ENCODE measurements at places on chromosomes 3 and 15.

DNA sequence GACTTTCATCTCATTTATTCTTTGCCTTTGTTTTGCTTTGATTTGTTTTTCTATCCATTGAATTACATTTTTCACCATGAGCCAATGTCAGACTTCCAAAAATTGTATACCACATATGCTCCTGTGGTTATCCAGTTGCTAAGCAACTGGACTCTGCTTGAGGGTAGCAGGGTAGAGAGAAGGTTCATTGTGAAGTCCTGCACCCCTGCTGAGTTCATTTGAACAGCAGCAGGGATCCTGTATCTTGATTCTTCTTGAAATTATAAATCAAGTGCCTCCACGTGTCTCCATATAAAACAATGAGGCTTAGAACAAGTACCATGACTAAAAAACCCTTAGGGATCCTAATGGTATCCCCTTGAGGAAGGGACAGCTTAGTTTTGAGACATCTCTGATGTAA is 449.3 kb downstream of the ROBO2 start:
- no peak for DNase-seq

GRCh38 chr15:32704395-32704981 is 13.3 kb upstream of the GREM1 start:
- no peak for DNase-seq

DNA sequence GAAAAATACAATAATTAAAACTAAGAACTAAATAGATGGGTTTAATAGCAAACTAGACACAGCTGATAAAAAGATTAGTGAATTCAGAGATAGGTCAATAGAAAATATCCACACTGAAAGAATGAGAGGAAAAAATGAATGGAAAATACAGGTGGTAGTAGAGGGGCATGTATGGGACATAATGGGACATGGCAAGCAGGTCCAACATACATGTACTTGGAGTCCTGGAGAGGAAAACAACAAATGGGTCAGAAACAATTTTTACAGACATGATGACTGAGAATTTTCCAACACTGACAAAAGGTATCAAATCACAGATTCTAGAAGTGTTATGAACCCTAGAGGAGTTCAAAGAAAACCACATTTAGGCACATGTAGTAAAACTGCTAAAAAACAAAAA is 68.4 kb downstream of the MTHFS start:
- no peak for DNase-seq

GRCh38 chr3:55282994-55283393 is 204.1 kb downstream of the WNT5A start:
- DNase-seq = no peak

GRCh38 chr3:194084284-194084683 is 51.7 kb upstream of the HES1 start:
- DNase-seq = no peak

GRCh38 chr15:27869697-27870281 is 229.3 kb downstream of the OCA2 start:
- DNase-seq = no peak

DNA sequence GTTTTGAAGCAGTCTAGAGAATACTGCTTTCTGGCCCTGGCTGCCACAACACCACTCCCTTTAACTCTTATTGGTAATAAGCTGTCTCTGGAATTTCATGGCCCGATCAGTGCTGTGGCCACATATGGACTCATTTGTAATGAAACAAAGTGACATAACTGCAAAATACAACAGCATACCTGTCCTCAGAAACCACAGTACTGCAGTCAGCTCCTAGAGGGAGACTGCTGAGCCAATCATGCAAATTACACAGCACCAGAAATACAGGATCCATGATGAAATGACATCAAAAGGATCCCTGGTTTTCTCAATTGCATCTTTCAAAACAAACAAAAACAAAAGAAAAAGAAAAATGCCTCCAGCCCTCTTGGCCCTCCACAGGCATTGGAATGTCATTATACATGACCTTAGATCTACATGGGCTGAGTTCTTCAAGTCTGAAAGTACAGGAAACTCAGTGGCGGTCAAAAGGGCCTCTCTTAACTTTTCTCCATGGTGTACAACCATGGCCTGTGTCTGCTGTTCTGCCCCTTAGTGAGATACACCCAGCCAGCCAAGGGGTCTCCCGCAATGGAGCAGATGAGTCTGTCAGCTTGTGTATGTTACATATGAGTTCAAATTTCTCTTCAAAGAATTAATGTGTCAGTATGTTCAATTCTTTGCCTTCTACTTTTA is 24.9 kb upstream of the KBTBD12 start:
- DNase-seq = no peak

DNA sequence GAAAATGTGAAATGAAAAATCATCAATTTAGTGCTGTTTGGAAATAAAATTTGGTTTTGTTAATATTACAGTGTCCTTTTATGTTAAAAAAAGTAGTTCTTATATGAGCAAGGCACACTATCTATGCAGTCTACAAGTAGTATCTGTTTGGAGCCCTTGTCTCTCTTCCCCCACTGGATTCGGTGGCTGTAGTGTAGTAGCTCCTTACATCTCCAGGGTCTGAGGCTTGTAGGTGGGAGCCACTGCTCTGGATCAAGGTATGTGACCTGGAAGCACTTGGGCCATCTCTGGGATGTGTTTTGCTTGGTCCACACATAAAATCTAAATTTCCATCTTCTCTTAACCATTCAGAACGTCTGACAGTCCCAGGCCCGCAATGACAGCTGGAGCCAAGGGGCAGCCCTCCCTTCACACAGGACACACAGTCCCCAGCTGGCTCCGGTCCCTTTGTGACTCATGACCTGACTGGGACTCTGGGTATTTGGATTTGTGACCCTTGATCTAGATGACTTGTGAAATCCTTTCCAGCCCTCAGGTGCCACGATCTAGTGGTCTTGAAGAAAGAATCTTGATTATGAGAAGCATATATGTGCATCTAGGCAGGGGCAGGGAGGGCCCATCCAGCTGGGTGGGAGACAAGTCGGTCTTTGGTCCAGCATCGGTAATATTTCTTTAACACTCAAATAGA is 80.0 kb downstream of the USP13 start:
- DNase-seq = no peak

DNA sequence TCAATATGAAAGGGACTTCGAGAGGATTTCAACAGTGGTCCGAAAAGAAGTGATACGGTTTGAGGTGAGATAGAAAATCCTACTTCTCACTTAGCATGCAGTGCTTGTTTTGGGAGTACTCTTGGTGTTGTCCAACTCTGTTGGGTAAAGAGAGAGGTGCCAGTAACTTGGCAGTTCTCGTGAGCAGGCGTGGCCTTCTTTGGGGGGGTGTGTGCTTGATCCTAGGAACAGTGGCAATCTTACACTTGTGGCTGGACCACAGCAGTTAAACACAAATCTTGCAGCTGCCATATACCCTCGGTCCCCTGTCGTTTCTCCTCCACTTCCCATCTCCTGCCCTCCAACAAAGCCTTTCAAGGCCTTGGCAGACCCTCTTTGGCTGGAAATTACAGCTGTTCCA is 15.2 kb upstream of the SNX22 start:
- DNase-seq = no peak

- no peak for DNase-seq
Measured at GRCh38 chr3:120095979-120096426, 1.8 kb upstream of the GSK3B start.

GRCh38 chr15:98954411-98954810 is 53.2 kb downstream of the PGPEP1L start:
- DNase-seq = no peak

DNA sequence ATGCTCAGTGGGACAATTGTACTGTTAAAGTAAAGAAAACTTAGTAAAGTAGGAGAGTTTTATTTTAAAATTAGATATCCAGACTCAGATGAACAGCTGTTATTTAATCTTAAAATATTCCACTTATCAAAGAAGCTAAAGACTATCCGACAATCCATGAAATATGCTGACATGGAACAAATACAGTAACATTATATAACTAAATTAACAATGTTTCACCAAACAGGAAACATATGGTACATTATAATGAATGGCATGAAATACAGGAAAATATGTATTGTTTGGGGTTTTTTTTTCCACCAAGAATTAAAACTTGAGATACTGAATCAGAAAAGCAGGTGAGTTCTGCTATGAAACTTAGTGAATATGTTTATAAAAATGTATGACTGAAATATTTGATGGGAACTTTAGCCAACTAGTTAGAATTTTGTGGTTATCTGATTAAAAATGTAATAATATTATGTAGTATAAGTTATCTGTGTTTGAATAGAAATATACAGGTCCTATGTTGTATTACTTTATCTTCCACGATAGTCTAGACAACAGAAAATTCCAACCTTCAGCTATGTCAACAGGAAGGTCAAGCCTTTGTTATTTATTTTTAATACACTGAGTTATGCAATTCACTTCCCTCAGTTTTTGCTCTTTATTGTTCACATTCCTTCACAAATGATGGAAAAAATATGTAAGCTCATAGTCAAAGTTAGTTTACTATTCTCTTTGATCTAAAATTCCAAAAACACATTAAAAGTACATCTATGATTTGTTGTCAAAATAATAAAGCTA is 72.7 kb downstream of the UACA start:
- no peak for DNase-seq

DNA sequence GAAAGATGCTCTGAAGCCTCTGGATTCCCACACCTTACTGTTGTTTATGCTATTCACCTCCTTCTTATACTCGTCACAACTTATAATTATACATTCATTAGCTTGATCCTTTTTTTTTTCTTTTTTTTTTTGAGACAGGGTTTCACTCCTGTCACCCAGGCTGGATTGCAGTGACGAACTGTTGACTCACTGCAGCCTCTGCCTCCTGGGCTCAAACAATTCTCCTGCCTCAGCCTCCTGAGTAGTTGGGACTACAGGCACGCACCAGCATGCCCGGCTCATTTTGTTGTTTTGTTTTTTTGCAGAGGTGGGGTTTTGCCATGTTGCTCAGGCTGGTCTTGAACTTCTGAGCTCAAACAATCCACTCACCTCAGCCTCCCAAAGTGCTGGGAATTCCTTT is 143.6 kb downstream of the PLCL2 start:
- DNase-seq = no peak

DNA sequence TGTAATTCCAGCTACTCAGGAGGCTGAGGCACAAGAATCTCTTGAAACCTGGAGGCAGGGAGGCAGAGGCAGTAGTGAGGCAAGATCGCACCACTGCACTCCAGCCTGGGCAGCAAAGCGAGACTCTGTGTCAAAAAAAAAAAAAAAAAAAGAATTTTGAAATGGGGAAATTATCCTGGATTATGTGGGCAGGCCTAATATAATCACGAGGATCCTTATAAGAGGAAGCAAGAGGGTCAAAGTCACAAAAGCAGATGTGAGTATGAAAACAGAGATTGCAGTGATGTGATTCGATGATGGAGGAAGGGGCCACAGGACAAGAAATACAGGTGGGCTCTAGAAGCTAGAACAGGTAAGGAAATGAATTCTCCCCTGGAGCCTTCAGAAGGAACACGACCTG is 159.6 kb downstream of the LEKR1 start:
- DNase-seq = no peak

DNA sequence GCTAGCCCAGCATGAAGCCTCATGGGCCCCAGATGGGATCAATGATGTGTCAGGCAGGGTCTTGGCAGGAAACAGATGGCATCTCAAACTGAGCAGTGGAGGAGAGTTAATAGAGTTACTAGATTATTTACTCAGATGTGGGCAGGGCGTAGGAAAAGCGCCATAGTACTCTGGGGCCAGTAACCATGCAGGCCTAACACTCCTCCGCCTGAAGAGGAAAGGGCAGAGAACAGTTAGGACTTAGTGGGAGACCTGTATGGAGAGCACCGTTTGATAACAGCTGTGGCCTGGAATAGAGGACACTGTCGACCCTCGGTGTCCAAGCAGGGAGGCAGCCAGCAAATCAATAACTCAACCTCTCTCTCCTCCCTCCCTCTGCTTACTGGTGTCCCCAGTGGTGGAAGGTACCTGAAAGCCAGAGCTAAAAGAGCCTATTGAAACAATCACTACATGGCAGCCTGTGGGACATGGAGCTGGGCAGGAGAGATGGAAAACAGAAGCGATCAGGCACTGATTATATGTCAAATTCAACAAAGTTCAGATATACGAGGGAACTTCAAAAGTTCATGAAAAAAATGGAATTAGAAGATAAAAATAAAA is 111.4 kb upstream of the CCNL1 start:
- no peak for DNase-seq

DNA sequence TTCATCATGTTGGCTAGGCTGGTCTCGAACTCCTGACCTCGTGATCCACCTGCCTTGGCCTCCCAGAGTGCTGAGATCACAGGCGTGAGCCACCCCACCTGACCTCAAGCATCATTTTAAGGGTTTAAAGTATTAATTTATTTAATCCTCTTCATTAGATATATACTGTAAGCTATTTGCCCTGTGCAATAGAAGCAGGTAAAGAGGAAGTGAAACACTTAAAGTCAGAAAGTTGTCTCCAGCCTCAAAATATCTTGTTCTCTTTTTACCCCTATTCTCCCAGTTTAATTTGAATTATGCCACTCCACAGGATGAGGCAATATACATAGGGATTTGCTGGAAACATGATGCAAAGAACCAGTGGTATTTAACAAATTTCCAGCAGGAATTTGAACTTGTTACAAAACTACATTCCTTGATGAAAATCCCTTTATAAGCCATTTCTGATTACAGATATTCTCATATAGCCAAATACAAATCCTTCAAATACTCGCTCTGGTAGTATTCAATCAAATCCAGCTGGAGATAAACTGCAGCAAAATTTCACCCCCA is 2.0 kb downstream of the NDUFB5 start:
- DNase-seq = no peak

DNA sequence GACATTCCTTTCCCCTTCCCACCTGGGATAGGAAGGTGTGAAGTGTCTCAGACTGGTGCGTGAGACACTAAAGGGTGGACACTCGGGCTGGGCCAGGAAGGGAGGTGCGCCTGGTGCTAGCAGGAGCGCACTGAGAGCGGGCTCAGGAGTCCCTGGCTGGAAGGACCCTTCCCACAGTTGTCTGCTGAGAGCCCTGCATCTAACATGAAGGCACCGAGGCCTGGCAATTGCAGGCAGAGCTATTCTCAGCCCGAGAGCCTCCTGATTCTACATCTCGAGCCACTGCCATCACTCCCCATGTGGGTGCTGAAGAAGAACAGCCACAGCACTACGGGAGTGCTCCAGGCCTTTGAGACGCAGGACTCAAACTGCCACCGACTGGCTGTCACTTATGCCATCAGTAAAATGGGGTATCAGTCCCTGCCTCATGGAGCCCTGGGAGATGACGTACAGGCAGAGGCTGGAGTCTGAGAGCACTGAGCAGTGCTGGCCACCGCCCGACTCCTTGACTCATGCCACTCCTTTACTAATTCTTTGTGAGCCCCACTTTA is 159.4 kb downstream of the KLF13 start:
- DNase-seq = no peak

- no peak for DNase-seq
Measured at GRCh38 chr3:160346511-160346910, 52.5 kb downstream of the IFT80 start.

DNA sequence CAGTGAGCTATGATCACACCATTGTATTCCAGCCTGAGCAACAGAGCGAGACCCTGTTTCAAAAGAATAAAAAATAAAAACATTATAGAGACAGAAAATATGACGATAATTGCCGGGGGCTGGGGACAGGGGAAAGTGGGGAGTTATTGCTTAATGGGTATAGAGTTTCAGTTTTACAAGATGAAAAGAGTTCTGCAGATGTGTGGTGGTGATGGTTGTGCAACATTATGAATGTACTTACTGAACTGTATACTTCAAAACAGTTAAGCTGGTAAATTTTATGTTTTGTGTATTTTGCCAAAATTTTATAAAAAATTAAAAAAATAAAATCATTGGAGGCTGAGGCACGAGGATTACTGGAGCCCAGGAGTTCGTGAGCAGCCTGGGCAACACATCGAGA is 24.8 kb upstream of the ZNF774 start:
- DNase-seq = no peak

GRCh38 chr3:44117239-44117638 is 124.4 kb upstream of the TOPAZ1 start:
- no peak for DNase-seq

Measured in activated naive CD4-positive, alpha-beta T cell (primary cell).